Cortex of kidney (tissue), 1 donor: ENCODE measurements at places on chromosomes 1 and 21.

- DNase-seq, result no peak
Observed at GRCh38 chr1:66288048-66288447, 245.9 kb upstream of the SGIP1 start.

DNA sequence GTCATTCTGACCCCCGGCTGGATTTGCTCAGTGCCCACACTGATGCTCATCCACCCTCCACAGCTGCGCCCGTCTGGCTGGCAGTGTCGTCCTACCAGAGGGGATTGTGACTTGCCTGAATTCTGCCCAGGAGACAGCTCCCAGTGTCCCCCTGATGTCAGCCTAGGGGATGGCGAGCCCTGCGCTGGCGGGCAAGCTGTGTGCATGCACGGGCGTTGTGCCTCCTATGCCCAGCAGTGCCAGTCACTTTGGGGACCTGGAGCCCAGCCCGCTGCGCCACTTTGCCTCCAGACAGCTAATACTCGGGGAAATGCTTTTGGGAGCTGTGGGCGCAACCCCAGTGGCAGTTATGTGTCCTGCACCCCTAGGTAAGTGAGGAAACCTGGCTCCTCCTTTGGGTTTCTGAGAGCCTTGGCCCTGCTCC, 5.7 kb upstream of the EFNA4 start:
- DNase-seq, result no peak

DNA sequence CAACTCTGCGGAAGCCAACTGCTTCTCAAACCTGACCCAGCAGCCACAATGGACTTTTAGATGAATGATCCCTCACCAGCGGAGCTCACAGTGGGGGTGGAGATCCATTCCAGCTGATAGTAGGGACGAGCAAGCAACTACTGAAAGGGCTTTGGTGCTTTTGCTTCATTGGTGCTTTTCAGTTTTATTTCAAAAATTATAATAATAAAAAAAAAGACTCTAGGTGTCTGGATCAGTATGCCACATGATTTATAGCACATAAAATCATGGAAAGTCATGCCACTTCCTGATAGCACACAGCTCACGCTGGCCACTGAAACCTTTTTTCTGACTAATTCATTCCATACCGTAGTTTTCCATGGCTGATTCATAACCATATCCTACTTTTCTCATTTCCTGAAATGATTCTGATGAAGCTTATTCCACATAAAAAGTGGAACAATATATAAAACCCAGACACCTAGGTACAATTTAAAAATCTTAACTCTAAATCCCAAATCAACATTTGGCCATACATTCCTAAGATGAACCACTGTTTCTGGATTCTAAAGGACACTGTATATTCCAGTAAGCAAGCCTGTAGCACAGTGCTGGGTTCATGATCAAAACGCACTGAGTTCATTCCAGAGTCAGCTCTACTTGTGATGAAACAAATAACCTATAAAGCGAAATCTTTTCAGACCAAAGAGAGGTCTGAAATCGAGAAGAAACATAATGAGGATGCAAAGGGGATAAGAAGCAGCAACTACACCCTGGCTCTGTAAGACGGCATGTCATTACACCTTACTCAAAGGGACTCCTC, 41.3 kb upstream of the KCNE1 start:
- DNase-seq, result no peak

- DNase-seq, result no peak
Observed at GRCh38 chr1:55446351-55446750, 231.2 kb upstream of the USP24 start.

- DNase-seq, result no peak
Observed at GRCh38 chr1:165928075-165928731, 100.8 kb downstream of the UCK2 start.

DNA sequence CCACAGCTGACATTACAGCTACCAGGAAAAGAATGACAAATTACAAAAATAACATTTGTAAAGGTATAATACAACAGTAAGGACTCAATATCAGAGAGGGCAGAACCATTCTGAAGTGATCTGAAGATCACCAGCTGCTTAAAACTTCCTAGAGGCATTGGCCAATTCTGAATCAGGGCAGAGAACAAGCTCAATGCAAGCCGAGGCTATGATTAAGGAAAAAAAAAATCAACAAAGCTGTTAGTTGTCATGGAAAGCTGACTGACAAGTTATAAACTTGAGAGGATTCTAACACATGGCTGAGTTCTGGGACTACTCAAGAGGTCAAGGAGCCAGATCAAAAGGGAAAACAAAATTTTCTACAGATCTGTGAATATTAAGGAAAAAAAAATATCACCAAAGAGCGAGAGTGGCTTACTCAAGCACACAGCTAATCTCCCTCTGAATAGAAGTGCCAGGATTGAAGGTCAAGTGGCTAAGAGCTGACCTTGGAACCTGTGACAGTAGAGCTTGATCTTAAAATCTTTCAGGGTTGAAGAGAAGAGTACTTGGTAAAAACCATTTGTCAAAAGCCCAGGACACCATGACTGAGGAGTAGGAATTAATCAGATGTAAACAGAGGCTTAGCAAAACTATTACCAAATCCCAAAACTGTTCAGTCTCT, 383.4 kb downstream of the USP25 start:
- DNase-seq, result no peak

DNA sequence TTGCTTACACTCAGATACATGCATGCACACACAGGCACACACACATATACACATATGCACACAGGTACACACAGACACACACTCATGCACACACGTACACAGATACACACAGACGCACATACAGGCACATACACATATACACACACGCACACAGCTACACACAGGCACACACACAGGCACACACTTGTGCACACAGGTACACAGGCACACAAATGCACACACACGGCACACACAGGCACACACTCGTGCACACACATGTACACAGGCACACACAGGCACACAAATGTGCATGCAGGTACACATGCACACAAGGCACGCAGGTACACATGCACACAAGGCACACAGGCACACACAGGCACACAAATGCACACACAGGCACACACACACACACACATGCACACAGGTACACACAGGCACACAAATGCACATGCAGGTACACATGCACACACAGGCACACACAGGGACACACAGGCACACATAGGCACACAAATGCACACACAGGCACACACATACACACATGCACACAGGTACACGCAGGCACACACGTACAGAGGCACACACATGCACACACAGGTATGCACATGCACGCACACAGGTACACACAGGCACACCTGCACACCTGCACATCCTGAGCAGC, 110.0 kb downstream of the WDR4 start:
- no peak for DNase-seq

DNA sequence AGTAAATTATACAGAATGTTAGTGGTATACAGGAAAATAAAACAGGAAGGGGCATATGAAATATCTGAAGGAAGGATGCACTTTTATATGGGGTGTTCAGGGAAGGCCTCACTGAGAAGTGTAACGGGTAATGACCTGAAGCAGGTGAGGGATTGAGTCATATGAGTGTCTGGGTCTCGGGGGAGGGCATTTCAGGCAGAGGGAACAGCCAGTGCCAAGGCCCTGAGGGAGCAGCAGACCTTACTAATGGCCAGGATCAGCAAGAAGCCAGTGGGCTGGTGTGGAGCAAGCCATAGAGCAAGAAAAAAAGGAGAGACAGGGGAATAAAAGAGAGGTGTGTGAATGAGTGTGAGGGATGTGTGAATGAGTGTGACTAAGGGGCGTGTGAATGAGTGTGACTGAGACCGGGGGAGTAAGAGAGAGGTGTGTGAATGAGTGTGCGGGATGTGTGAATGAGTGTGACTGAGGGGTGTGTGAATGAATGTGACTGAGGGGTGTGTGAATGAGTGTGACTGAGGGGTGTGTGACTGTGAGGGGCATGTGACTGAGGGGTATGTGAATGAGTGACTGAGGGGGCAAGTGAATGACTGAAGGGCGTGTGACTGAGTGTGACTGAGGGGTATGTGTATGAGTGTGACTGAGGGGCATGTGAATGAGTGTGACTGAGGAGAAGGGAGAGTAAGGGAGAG, 107.2 kb downstream of the GLIS1 start:
- DNase-seq, result no peak

DNA sequence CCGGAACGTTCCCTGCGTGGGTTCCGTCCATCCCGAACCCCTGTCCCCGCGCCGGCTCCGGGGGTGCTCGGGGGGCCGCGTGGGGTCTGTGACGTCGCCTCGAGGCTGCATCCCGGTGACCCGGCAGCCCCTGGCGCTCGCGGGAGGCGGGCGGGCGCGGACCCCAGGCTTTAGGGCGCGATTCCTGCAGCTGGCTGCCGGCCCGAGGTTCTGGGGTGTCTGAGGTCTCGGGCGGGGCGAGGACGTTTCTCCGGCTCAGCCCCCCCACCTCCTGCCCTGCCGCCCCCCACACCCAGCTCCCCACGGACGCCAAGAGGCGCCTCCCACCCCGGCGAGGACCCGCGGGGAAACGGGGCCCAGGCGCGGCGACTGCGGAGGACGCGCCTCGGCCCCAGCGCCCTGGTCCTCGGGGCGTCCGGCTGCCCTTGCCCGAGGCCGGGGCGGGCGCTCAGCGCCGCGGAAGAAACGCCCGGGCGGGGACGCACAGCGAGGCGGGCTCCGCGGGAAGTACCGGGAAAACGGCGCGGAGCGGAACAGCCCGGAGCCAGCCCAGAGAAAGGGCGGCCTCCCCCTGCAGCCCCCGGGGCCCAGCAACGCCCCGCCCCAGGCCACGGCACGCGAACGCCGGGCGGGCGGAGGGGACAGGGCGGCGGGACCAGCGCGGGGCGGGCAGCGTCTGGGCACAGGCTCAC, 1.3 kb upstream of the PCBP3 start:
- no peak for DNase-seq

- DNase-seq, result no peak
Observed at GRCh38 chr1:248823517-248824001, 2.2 kb downstream of the SH3BP5L start.

DNA sequence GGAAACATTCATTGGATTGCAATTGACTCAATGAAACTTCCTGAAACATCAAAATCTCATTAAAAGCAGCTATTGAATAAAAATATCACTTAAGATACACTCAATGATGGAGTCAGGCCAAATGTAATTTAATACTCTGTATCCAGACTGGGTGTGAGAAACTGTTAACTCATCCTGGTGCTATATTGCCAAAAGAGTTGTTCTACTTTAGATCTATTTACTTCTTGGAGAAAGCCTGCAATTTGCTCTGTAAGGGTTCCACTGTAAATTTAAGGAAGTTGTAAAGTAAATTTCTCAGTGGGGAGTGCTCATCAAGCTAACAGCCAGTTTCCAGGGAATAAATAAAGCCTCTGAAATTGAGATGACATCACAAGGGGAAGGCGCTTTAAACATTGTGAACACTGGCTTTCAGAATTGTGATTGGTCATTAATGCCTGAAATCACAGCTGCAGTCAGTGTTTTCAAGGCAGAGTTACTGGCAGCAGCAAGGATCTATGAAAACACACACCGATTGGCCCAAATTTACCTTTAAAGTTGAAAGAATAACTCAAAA, 91.4 kb downstream of the OLFM3 start:
- no peak for DNase-seq

DNA sequence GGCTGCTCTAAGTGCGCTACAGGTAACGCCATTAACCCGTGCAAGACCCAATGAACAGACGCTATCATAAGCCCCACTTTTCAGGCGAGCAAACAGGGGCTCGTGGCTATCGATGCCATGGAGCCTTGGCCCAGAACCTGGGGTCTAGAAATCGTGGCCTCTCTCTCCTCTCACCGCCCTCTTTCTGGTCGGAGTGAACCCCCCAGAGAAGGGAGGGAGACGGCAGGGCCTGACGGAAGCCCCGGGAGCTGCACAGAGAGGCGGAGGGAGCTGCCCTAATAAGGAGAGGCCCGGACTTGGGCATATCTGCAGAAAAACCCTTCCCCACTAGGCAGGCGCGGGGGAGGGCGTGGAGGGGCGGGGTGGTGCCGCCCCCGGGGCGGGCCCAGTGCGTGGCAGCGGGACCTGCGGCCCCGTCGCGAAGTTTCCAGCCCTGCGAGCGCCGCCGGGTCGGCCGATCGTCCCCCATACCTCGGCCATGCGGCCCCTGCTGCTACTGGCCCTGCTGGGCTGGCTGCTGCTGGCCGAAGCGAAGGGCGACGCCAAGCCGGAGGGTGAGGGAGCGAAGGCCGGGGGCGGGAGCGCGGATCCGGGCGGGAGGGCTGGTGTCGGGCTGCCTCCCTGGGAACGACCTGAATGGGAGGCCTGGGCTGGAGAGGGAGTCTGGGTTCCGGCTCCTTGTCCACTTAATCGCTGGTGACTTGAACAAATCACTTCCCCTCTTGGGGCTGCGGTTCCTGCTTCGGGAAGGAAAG, at the start of gene PLOD1:
Gene PLOD1 (plus strand): TSS at position 416 of the 755 bp plus-strand sequence. CDS start 63 bp downstream, at position 479.
- DNase-seq, result no peak

DNA sequence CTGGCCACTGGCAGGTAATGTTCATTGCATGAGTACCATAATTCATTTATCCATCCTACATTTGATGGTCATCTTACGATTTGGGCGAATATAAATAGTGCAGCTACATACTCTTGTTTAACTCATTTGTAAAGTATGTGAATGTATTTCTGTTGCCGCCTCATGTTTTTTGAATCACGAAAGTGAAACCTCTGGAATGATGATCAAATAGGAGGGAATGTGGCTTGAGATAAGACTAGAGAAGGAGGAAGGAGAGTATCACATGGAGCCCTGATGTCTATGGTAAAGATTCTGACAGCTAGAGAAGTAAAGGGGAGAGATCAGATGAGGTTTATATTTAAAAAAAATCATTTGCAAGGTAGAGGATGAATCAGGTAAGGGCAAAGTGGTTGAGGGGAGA, 8.0 kb downstream of the MRPS14 start:
- DNase-seq, result no peak

DNA sequence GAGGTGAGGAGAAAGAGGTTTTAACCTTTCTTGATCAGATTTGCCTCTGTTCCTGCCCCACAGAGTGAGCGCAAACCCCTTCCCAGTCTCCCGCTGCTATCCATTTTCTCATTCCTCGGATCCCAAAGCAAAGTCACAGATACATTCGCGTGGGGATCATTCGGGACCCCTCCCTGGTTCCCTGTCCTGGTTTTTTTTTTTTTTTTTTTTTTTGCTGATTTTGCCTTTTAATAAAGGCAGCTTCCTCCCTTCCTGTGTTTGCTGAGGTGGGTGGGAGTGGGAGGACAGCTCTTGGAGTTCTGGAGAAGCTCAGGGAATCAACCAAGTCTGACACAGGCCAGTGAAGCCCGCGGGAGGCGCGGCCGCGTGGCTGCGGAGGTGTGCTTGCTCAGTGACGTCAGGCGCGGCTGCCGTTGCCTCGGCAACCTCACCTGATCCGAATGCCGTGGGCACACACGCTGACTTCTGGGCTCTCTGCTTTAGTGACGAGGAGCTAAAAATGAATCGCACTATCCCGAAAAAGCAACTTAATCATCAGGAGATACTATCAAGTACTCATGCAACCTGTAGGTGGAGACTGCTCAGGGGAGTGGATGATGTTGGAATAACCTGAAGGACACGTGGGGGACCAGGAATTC, 106.4 kb downstream of the TBX19 start:
- no peak for DNase-seq

DNA sequence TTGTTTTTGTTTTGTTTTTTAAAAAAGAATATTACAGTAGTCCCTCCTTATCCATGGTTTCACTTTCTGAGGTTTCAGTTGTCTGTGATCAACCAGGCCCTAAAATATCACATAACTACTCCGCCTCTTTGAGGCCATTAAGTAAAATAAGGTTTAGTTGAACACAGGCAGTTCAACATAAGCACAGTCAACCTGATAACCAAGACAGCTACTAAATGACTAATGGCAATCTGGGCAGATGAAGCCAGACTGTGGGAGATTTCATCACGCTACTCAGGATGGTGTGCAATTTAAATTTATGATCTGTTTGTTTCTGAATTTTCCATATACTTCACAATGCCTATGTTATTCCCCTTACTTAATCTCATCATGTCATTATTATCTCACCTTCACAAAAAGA, 30.1 kb downstream of the LDLRAD1 start:
- DNase-seq, result no peak
